ENCODE measurements at places on chromosomes 7 and 10. TPM values are rescaled to one million over a fixed set of nuclear protein-coding genes. Genes with fewer than 3 reads are reported as not detected.

RBM28 gene
- 58.8 TPM for total RNA-seq

OLAH gene
- 0.05 TPM for total RNA-seq

KMT2C gene
- total RNA-seq = 8.6 TPM

IFIT1B gene
- not detected for total RNA-seq

LRRC18 gene
- total RNA-seq = not detected

SDK1 gene
- 0.59 TPM for total RNA-seq

PLAU gene
- total RNA-seq = 161 TPM

CRTAC1 gene
- total RNA-seq = 1.7 TPM

DRGX gene
- not detected for total RNA-seq

TEX47 gene
- total RNA-seq = not detected

EVX1 gene
- total RNA-seq = 0.07 TPM

ANKRD7 gene
- total RNA-seq = not detected

RASA4B gene
- 0.89 TPM for total RNA-seq

SEM1 gene
- 366 TPM for total RNA-seq

PTN gene
- total RNA-seq = not detected

HOXA5 gene
- total RNA-seq = 6.6 TPM

COL17A1 gene
- 3.8 TPM for total RNA-seq

GLRX3 gene
- total RNA-seq = 225 TPM

TMEM140 gene
- total RNA-seq = 1.0 TPM

GPC2 gene
- total RNA-seq = 0.67 TPM

ZNF485 gene
- 2.1 TPM for total RNA-seq

UTF1 gene
- total RNA-seq = 0.16 TPM

STEAP2 gene
- total RNA-seq = 3.8 TPM

ACHE gene
- total RNA-seq = 2.0 TPM

OR6B1 gene
- total RNA-seq = not detected

MTG1 gene
- 53.7 TPM for total RNA-seq

ENTPD7 gene
- 19.9 TPM for total RNA-seq

COL28A1 gene
- total RNA-seq = 0.33 TPM

TUBAL3 gene
- total RNA-seq = 0.49 TPM

THSD7A gene
- total RNA-seq = 2.4 TPM

ICA1 gene
- 1.1 TPM for total RNA-seq

RUFY2 gene
- 6.9 TPM for total RNA-seq

SLC39A12 gene
- total RNA-seq = not detected

PRSS37 gene
- not detected for total RNA-seq

PILRA gene
- 5.2 TPM for total RNA-seq

CCDC136 gene
- 2.2 TPM for total RNA-seq

C7orf57 gene
- 0.37 TPM for total RNA-seq

ADRB1 gene
- total RNA-seq = 0.94 TPM

RPEL1 gene
- total RNA-seq = not detected

CALHM1 gene
- not detected for total RNA-seq

SHTN1 gene
- 33.1 TPM for total RNA-seq

OR6V1 gene
- total RNA-seq = not detected

H2BK1 gene
- total RNA-seq = not detected

ZNF511 gene
- 75.0 TPM for total RNA-seq
